ENCODE measurements at places on chromosomes 6 and 20.

GRCh38 chr6:16045238-16045637 is 83.6 kb upstream of the MYLIP start:
- no peak for DNase-seq

GRCh38 chr6:107561306-107561705 is 71.4 kb downstream of the SOBP start:
- peak; percentile 87 for DNase-seq

DNA sequence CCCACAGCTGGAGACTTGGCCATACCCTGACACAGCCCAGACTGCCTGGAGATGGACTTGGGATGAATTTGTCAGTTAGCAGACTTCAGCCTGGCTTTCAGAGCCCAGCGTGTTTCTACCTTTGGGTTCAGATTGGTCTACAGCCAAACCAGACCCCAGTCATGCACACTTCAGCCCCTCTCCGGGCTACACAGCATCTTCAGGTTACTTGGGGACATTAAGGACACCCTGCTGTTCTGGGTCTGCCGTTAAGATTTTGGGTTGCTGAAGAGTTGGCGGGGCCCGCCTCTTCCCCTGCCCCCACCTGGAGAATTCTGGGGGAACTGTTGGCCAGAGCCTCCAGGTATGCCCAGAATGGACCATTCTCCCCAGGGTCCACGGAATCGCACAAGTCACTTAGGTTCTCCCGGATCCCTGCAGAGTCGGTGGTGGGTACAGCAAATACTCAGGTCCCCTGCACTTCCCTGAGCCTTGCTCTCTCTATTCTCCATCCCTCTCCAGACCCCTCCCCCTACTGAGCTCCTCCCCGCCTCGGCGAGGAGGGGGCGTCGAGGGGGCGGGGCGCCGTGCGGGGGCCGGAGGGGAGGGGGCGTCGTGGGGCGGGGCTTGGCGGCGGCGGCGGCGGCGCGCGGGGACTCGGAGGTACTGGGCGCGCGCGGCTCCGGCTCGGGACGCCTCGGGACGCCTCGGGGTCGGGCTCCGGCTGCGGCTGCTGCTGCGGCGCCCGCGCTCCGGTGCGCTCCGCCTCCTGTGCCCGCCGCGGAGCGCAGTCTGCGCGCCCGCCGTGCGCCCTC is at the start of gene PTK7:
Gene PTK7 (plus strand): TSS at position 645 of the 794 bp plus-strand sequence. CDS start 175 bp downstream, outside the sequence.
- DNase-seq, result no peak

- DNase-seq, result no peak
Measured at GRCh38 chr6:159122453-159122852, 46.7 kb upstream of the FNDC1 start.

- DNase-seq, result no peak
Measured at GRCh38 chr6:155090166-155090565, 95.1 kb downstream of the TIAM2 start.

DNA sequence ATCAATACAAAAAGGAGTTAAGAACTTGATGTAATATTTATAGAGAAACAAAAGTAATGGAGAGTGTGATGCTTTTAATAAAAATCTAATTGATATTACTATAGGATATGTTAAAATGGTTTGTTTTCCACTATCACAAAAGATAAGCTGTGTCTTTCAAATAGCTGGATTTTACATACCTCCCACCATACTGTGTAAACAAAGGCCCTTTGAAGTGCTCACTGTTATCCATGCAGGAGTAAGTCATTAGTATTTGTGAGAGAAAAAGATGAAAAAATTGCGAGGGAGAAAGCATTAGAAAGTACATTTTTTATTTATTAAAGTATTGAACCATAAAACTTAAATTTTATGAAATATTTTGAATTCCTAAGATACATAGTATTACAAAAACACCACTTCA is 733.0 kb downstream of the GRIK2 start:
- DNase-seq, result no peak

DNA sequence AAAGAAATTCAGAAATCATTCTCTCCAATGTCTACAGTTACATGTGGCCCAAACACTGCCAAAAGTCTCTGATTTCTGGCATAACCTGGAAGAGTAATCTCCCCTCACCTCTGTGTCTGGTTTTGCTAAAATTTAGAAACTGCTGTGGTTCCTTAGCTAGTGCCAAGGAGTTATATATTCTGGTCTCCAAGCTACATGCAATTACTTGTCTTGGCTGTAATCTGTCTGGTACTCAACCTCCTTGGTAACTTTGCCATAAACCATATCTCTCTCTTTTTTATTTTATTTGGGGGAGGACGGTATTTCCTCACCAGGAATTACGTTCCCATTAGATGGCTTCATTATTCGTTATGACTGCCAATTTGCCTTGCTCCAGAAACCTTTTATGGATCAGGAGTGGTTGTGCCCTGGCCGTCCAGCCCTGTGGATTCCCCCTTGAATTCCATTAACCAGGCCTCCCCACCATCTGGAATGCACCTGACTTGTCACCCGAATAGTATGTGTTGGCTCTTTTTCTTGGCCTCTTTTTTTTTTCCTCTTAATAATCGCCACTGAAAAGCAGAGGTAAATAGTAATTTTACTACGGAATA is 400.0 kb downstream of the CD83 start:
- no peak for DNase-seq

DNA sequence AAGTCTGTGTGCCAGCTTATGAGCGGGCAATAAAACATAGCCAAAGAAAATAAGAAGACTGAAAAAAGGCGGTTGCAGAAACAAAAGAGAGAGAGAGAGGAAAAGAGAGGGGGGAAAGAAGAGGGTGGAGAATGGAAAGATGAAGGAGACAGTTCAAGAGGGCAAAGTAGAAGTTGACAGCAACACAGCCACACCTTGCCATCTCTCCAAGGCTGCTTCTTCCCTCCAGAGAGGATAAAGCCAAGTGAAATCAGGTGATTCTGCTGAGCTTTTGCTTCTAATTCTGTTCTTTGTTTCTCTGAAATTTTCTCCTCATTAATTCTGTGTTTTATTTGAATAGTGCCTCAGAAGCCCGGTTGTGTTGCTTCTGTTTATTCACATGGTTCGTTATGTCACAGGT is 48.5 kb downstream of the PTPRK start:
- DNase-seq, result no peak

- no peak for DNase-seq
Measured at GRCh38 chr6:149936743-149937142, 5.1 kb upstream of the ULBP2 start.

DNA sequence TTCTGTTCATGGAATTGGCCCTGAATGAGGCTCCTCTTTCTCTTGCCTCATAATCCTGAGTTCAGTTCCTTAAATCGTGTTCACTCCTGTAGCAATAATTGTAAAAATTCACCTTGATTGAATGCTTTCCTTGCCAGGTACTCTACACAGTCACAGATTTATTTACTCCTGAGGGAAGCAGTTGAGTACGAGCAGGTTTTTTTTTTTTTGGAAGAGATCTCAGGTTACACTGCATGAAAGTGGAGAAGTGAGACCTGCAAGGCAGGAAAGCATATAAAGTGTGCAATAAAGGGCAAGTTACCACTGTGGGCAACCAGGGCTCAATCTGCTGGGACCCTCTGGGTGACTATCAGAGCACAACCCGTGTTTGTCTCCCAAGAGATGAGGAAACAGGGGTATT is 93.0 kb upstream of the DOK5 start:
- no peak for DNase-seq

DNA sequence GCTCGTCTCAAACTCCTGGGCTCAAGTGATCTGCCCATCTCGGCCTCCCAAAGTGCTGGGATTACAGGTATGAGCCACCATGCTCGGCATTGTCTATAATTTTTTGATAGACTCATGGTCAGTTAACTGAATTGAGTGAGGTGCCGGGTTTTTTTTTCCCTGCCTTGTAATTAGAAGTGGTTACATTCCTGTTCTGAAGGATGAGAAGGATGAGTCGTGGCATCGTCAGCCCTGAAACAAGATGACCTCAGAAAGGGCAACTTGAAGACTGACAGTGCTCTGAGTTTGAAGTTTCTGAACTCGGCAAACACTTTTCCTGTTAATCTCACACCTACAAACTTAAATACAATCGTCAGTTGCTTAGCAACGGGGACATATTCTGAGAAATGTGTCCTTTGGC is 158.7 kb upstream of the PDE10A start:
- DNase-seq, result no peak

GRCh38 chr6:118869894-118870589 is 23.9 kb upstream of the ASF1A start:
- DNase-seq, result no peak

- DNase-seq, result no peak
Measured at GRCh38 chr6:4896401-4896800, 107.4 kb downstream of the RPP40 start.

DNA sequence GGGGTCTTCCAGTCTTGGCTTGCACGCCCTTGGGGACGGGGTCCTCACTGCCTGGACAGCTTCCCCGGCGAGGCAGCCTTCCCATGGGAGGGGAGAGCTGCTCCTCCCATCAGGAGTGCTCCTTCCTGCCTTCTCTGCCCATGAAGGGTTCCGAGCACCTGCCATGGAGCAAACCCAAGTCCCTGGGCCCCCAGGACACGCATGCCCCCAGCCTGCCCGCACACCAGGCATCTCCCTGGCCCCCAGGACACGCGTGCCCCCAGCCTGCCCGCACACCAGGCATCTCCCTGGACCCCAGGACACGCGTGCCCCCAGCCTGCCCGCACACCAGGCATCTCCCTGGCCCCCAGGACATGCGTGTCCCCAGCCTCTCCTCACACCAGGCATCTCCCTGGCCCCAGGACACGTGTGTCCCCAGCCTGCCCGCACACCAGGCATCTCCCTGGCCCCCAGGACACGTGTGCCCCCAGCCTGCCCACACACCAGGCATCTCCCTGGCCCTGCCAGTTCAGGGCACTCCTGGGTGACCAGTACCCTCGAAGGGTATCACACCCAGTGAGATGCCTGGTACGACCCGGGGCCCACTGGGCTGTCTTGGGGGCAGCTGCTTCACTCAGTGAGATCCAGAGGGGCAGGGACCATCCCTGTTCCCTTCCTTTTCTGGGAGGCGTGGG is 21.7 kb downstream of the COL20A1 start:
- no peak for DNase-seq

- no peak for DNase-seq
Measured at GRCh38 chr20:53103124-53103523, 131.0 kb downstream of the TSHZ2 start.

GRCh38 chr6:22308939-22309338 is 12.1 kb upstream of the PRL start:
- DNase-seq, result no peak

DNA sequence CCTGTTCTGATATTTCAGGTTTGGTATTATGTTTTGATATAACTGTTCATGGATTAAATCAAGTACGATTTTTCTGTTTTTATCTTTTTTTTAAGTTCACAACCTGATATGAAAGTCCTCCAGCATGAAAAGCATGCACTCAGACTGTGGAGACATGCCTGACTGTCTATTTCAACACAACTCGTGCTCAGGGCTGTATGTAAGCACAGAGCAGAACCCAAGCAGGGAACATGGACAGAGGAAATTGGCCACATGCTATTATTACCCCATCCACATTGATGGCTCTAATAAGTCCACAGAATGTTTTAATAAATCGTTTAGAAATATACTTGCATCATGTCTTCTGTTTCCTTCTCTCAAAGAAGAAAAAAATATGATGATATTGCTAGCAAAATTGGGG is 730.4 kb downstream of the C6orf118 start:
- no peak for DNase-seq

GRCh38 chr6:169082093-169082492 is 171.6 kb downstream of the THBS2 start:
- no peak for DNase-seq

GRCh38 chr6:82270881-82271635 is 23.5 kb upstream of the IBTK start:
- no peak for DNase-seq

GRCh38 chr6:44064089-44064947 is 62.9 kb downstream of the MRPL14 start:
- DNase-seq, result peak; percentile 80

DNA sequence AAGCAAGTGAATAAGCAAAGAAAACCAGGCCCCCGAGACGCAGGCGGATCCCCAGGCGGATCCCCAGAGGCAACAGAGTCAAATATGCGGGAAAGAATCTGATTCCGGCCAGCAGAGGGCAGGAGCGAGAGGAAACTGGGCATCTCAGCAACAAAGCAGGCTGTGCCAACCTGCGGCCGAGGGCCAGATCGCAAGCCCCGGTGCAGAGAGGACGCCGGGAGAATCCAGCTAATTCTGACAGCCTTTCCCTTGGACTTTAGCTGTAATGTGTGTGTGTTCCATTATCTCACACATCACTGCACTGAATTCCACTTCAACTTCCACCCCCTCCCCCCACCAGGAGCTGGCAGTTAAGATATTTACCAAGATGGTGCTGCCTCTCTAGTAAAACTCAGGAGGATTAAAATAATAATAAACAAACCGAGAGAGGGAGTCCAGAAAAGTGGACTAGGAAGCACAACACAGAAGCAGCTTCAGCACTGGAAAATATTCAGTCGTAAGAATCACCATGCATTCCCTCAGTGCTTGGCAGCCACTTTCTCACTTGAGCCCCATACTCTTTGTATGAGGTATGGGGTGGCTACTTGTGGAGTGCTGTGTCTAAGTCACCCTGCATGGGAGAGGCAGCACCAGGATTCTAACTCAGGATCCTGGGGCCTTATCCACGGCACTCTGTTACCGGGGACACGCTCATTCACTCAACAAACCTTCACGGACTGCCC is 66.2 kb upstream of the SNX9 start:
- peak; percentile 92 for DNase-seq

DNA sequence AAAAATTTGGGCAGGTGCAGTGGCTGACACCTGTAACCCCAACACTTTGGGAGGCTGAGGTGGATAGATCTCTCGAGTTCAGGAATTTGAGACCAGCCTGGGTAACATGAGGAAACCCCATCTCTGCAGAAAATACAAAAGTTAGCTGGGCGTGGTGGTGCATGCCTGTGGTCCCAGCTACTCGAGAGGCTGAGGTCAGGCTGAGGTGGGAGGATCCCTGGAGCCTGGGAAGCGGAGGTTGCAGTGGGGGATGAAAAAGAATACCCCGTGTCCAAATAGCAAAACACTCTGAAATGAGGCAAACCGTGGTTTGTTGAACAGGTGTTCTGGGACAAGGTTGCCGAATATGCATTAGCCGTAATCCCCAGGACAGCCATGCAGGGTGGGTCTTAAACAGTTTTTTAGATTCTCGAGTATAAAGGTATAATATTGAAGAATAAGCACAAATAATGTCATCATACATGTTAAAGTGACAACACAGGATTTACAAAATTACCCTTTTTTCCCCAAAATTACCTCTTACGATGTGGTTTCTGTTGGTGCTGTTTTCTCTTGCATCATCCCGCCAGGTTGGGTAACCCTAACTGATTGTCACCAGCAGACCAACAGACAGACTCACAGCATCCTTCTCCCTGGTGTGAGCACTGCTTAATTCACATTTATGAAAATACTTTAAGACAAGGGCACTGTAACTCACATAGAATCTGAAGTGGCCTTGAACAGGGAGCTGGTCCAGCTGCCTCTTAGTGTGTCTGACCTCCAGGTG is 9.1 kb downstream of the DNAJC5 start:
- DNase-seq, result no peak

DNA sequence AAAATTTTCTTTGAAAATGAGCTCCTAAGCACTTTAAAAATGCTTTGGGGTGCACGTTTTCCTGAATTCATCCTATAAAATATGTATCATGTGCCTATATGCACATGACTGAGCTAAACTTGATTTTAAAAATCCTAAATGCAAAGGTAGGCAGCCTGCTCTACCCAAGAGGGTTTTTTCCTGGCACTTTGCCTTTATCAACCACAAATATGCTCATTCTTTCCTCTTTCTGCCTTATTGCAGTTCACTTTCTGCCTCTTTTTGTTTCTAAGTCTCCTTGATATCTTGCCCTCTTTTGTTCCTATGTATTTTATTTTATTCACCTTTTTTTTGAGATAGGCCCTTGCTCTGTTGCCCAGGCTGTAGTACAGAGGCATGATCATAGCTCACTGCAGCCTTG is 229.3 kb downstream of the GRM1 start:
- no peak for DNase-seq
